ENCODE measurements at places on chromosomes 1 and 21.

DNA sequence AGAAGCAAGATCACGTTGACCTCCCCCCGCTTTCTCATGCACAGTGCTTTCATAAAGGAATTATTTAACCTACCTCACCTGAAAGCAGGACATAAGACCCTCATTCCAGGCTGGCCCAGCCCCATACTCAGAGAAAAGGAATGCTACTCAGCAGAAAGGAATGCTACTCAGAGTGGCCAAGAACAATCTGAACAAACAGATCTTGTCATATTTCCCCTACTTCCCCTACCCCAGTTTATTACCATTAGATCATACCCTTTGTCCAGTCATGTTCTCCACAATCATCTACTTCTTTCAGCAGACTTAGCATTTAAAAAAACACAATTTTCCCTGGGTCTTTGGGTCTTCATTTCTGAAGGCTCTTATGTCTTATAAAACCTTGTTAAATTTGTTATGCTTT lies 89.8 kb downstream of the SLC16A1 start:
- no peak for DNase-seq

DNA sequence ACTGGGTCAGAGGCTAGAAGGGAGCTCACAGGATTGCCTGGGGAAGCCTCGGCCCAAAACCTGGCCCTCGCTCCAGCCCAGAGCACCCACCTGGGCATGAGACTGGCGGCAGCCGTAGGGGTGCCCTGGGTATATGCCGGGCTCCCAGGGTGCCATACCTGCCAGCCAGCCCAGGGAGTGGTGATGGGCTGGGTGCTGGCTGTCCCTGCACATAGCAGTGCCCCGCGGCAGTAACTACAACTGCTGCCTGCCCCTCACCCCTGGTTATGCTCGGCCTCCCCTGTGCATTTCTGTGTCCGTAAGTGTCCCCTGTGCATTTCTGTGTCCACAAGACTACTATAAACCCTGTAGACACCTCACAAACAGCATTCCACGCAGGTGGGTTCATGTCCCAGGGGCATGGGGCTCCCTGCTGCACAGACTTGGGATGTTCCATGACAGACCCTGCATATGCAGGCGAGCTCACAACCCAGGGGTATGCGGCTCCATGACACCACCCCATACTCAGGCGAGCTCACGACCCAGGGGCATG lies 5.8 kb upstream of the SPATC1L start:
- no peak for DNase-seq

- DNase-seq, result peak; percentile 29
Measured at GRCh38 chr1:119808491-119808890, 2.8 kb downstream of the REG4 start.

DNA sequence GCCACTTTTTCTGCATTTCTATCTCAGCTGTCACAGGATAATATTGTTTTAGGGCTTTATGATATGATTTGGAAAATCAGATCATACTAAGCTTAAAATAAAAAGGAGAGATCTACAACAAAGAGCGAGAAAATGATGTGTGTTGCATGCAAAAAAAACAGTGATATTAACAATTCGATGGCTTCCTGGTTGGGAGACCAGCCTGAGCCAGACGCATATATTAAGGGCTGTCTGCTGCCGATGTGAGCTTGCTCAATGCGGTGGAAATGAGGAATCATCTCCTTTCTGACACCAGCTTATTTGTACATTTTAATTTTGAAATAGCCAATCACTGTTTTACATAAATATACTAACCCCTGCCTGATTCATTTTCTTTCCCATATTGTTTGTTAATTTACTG lies 862.6 kb downstream of the USP25 start:
- DNase-seq, result no peak

DNA sequence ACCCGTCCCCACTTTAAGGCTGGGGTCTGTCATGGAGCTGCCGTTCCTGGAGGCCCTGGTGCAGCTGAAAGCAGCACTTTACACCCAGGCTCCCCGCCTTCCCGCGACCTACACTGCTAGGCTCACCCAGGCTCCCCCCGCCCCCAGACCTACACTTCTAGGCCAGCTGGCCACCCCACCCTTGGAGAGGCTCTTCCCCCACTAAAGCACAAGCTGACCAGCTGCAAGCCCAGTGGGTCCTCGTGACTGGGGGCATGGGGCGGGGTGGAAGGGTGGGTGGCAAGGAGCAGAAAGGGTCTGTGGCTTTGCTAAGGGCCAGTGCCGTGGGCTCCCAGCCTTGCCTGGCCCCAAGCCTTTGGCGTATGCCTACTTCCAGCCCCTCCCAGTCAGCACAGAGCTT lies 9.7 kb upstream of the ARHGEF16 start:
- DNase-seq, result no peak

DNA sequence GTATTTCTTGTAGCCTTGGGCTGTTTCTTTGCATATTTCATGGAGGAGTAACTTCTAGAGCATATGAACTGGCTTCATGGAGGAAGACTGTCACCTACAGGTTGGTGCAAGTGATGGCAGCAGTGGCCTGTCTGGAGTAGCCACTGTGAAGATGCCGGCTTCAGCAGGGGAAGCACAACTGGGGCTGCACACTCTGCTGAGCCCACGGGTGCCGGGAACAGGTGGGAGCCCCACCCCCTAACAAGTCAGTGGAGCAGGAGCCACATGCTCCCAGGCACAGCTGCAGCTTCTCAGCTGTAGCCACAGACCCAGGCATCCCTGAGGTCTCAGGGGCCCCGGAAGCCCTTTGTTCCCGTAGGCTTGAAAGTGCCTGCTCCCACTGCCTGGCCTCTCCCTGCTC lies 43.2 kb upstream of the C1orf185 start:
- peak; percentile 95 for DNase-seq

- no peak for DNase-seq
Measured at GRCh38 chr1:204588826-204589225, 72.6 kb downstream of the MDM4 start.

DNA sequence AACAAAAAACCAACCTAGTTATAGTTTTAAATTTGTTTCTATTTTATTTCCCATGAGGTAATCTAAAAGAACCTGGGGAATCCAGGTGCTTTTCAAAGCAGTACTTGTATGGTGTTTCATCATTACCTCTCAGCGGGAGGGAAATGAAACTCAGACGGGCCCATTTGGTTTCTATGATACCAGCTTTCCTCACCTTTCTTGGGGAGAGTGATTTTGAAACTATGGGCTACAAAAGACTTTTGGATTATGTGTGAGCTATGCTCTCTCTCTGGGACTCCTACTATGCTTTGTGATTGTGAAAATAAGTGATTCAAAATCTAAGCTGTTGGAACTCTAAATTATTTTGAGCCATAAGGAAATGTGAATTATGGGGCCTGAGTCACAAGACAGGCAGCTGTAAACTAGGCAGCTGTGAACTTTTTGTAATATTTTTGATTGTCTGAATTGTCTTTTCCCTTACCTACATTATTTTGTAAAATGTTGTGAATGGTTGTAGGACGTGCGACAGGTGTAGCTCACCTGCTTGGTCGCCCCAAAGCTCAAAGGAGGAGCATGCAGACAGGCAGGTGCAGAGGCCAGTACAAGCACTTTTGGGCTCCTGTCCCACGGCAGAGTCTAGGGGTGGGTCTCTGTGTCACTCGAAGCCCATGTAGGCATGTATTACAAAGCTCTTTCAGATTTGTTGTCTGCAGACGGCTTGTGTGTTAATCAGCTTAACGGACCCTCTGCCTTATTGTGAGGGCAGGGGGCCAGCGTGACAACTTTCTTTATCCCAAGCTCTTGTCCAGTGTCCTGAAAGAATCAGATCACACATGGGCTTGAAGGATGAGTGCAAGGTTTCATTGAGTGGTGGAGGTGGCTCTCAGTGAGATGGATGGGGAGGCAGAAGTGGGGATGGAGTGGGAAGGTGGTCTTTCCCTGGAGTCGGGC lies 64.8 kb upstream of the BACH1 start:
- no peak for DNase-seq

- DNase-seq, result no peak
Measured at GRCh38 chr1:234989019-234989418, 139.6 kb downstream of the TOMM20 start.

- DNase-seq, result no peak
Measured at GRCh38 chr1:42674214-42674613, 8.0 kb upstream of the YBX1 start.

- no peak for DNase-seq
Measured at GRCh38 chr1:26530410-26530894, 891 bp downstream of the RPS6KA1 start.

- no peak for DNase-seq
Measured at GRCh38 chr1:169072945-169073725, 33.4 kb upstream of the ATP1B1 start.

DNA sequence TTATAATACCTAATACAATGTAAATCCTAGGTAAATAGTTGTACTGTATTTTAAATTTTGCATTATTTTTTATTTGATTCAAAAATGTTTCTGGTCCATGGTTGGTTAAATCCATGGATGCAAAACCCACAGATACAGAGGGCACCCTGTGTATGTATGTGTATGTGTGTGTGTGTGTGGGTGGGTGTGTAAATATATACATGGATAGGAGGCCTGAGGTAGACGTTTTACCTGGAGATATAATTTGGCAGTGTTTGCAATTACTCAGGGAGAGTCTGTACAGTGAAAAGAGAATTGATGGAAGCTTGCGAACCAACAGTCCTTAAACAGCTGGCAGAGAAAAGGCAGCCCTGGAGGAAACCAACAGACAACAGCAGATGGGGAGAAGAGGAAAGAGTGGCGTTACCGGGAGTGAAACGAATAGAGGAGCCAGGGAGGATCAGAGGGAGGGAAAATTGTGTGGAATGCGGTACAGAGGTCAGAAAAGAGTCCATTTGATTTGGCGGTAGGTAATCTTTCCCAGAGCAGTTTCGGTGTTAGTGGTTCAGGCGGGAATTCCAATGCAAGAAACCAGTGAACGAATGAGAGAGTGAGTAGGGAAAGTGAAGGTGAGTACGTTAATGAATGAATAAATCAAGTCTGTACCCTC lies 47.9 kb upstream of the NBL1 start:
- peak; percentile 75 for DNase-seq

DNA sequence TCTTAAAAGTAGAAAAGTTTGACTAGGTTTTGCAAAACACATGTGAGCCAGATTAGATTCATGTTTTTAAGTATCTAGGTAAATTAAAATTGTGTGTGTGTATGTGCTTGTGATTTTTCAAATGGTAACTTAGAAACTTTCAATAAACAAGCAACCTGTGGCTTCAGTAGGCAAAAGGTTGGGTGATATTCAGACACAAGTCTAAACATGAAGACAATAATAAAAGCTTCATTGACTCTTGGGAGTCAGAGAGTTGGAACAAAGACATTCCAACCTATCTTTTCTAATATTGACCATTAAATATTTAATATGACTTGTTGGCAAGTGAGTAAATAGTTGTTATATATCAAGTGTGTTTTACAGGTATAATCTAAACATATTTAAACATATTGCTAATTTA lies 1049.6 kb upstream of the ADGRL4 start:
- no peak for DNase-seq

- peak; percentile 37 for DNase-seq
Measured at GRCh38 chr1:156704930-156705320, 458 bp downstream of the CRABP2 start.

GRCh38 chr21:43585924-43586413 lies 73.3 kb downstream of the HSF2BP start:
- DNase-seq, result peak; percentile 90

- DNase-seq, result no peak
Measured at GRCh38 chr1:201080135-201080534, 32.1 kb downstream of the CACNA1S start.

DNA sequence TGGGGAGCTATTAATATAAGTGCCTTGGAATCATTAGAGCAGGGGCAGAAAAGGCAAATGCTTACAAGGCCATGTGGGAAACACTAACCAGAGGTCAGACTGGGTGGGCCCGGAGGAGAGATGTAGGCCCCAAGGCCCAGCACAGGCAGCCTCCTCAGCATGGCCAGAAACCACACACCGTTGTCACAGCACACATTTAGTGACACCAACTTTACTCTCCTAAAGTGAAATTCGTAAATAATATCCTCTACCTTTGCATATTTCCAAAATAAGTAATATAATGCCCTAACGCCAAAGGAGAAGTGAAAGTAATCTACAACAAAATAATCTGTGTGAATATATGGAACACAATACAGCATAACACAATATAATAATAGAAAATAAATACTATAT lies 62.6 kb downstream of the KIF21B start:
- DNase-seq, result no peak

- peak; percentile 93 for DNase-seq
Measured at GRCh38 chr1:205977402-205978014, 25.7 kb downstream of the RAB7B start.

GRCh38 chr1:55611123-55611522 lies 396.0 kb upstream of the USP24 start:
- no peak for DNase-seq

DNA sequence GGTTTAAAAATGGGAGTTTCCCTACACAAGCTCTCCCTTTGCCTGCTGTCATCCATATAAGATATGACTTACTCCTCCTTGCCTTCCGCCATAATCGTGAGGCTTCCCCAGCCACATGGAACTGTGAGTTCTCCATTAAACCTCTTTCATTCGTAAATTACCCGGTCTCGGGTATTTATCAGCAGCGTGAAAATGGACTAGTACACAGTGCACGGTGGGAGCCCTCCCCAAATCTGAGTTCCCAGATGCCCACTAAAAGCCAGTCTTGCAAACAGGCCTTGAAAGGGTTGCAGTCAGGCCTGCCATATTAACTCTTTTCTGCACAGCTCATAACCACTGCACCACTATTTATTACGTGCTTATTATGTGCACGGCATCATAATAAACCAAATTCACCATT lies 400.9 kb downstream of the PRDM2 start:
- DNase-seq, result no peak

GRCh38 chr1:92329347-92330129 lies 30.7 kb downstream of the RPAP2 start:
- DNase-seq, result peak; percentile 22

DNA sequence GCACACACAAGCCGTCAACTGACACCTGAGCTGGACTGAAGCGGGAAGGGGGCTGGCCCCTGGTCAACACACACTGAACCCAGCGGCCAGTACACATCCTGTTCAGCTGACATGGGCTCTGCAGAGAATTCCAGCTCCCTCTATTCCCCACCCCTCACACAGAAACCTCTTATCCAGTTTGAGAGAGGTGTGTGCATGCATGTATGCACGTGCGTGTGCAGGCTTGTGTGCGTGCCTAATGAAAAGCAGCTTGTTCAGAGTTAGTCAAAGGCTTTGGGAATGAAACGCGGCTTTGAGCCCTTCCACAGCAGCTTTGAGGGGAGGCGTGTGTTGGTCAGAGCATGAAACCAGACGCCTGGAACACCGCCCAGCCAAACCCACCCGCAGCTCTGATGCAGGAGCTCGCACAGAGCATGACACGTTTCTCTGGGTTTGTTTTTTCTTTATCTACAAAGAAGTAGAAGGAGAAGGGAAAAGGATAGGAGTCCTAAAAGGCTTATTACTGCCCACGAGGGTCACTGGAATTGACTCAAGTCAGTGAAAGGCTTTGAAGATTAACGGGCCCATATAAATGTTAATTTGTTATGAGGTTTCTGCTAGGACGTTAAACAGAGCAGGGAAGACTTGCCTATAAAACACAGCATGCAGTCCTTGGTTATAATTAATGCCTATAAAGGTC lies 184.2 kb downstream of the ETS2 start:
- DNase-seq, result peak; percentile 44

Measured in SJCRH30 (cell line).